SW 1271 (cell line): ENCODE measurements at places on chromosomes 7 and 10.

- no peak for DNase-seq
Observed at GRCh38 chr7:2201686-2202360, 30.9 kb downstream of the MAD1L1 start.

DNA sequence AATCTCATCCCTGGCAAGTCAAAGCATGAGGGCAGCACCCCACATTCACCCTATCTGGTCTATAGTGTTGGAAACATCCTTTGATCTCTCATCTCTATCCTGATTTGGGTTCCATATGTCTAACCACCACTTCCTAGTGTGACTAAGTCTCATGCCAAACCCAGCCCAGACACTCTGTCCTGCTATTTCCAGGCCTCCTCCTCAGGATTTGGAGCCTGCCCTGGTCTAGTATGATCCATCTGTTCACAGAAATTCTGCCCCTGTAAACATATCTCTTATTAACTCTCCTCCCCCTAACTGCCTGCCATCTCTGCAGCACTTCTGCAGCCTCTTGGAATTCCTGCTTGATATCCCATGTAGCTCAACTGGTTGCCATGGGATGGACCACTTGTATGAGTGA lies 320.9 kb upstream of the IMMP2L start:
- DNase-seq: no peak

DNA sequence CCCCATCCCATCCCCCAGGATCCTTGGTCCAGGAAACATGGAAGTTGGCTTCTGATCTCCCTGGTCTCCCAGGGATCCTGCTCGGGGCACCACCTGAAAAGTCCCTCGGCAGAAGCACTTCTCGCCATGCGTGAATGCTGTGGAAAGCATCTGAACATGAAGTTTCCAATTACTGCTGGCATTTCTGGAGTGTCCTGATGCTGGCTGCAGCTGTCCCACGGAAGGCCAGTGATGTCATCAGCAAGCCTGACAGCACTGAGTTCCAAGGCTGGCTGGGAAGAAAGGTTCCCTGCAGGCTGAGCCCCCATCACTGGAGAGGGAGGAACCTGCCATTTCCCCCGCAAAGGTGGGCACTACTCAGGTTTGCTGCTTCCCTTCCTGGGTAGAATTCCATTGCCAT lies 71.4 kb downstream of the KCNMA1 start:
- no peak for DNase-seq

GRCh38 chr7:107838024-107838601 lies 35.1 kb upstream of the SLC26A3 start:
- DNase-seq: no peak

DNA sequence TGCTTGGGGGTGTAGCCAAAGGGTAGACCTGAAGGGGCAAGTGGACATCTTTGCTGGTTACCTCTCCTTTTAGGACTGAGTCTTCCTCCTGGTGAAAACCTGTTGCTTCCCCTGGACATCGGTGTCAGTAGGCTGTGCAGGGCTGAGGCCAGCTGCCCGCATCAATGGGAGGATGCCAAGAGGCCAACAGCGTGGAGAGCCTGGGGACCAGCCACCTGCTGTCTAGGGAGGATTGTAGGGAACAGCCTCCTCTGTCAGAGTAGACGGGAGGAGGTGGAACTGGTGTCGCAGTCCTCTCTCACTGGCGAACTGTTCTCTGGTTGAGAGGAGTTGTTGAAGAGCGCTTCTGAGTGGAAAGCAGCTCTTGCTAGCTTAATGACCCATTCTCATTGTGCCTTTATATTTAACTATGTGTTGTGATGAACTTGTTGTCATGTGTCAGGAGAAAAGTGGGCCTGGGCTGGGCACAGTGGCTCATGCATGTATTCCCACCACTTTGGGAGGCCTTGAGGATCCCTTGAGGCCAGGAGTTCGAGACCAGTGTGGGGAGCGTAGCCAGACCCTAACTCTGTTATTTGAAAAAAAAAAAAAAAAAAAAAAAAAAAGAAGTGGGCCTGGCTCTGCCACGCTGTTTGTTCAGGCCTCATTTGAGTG lies 1.8 kb downstream of the SUFU start:
- DNase-seq: no peak

- DNase-seq: no peak
Observed at GRCh38 chr10:90857635-90858460, at the start of gene HTR7. TSS of gene HTR7 (minus strand) at chr10:90858039. CDS start at chr10:90857671, 368 bp downstream.
